Right cardiac atrium (tissue), 5 donors: ENCODE measurements at places on chromosomes 16 and 17. TPM values are rescaled to one million over a fixed set of nuclear protein-coding genes. Genes with fewer than 3 reads are reported as not detected.

DNA sequence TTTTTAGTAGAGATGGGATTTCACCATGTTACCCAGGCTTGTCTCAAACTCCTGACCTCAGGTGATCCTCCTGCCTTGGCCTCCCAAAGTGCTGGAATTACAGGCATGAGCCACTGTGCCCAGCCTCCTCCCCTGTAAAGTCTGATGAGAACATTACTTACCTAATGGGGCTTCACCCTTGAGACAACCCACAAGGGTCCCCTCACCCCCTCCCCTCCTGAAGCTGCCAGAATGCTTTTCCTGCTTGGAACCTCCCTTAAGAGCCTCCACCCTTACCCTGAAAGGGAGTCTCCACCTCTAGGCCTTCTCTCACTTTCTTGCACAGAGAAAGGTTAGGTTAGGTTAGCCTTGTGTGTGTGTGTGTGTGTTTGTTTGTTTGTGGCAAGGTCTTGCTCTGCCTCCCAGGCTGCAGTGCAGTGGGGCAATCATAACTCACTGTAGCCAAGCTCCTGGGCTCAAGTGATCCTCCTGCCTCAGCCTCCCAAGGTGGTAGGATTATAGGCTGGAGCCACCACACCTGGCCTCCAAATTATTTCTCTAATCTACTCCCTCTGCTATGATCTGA is 8.9 kb downstream of the SLC5A11 start:
- no peak for DNase-seq

- no peak for DNase-seq
Observed at GRCh38 chr16:10878328-10878643, 1.3 kb downstream of the CIITA start.

The PDIA2 gene
- total RNA-seq: 2.5 TPM

The ATF7IP2 gene
- 27.3 TPM for total RNA-seq

The C16orf87 gene
- 12.0 TPM for total RNA-seq
